ENCODE measurements at places on chromosomes 13 and 19.
A peak's percentile ranks its signal among the peaks of the same experiment; 100 is the strongest.

DNA sequence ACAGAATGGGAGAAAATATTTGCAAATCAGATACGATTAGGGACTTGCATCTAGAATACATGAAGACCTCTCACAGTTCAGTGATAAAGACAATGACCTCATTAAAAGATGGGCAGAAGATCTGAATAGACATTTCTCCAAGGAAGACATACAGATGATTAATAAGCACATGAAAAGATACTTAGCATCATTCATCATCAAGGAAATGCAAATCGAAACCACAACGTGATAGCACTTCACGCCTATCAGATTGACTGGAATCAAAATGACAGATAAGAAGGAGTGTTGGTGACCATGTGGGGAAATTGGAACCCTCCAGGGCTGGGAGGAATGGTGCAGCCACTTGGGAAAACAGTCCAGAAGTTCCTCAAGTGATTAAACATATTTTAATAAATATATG, 25.8 kb downstream of the CFAP97D2 start:
- H3K27me3 ChIP-seq, result no peaks in the 10 kb centered on the region
- H3K27ac ChIP-seq, result no peak overlapping the region
- no peaks in the 10 kb centered on the region for H3K36me3 ChIP-seq
- H3K4me3 ChIP-seq, result no peak overlapping the region
- no peak for DNase-seq
- no peaks in the 10 kb centered on the region for H3K4me1 ChIP-seq

DNA sequence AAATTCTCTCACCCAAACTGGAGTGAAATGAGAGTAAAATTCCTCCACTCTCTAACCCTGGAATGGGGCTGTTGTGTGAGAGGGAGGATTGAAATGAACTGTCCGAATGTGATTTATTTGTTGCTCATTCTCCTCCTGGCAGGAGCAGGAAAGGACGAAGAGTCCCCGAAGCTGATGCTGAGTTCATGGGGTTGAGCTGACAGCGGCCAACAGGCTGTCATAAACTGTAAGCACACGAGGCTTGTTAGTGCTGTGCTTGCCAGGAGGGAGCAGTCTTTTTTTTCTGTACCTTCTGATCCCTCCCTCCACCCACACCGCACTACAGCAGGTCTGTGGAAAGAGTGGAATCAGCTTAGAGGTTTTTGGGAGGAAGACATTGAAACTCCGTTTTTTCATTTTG, 33.1 kb upstream of the ZNF331 start:
- peak overlapping the region; percentile 65 for H3K4me3 ChIP-seq
- no peaks in the 10 kb centered on the region for H3K36me3 ChIP-seq
- DNase-seq, result no peak
- H3K27ac ChIP-seq, result no peak overlapping the region
- no peaks in the 10 kb centered on the region for H3K27me3 ChIP-seq
- peaks cover 27% of the 10 kb centered on the region for H3K4me1 ChIP-seq

- H3K36me3 ChIP-seq, result no peaks in the 10 kb centered on the region
- H3K4me3 ChIP-seq, result no peak overlapping the region
- no peak overlapping the region for H3K27ac ChIP-seq
- peaks cover 5% of the 10 kb centered on the region for H3K4me1 ChIP-seq
- H3K27me3 ChIP-seq, result no peaks in the 10 kb centered on the region
Observed at GRCh38 chr13:112941349-112941748, 27.7 kb upstream of the MCF2L start.

GRCh38 chr13:41500511-41500910, 43.2 kb downstream of the RGCC start:
- no peak overlapping the region for H3K27ac ChIP-seq
- H3K4me1 ChIP-seq, result no peaks in the 10 kb centered on the region
- H3K4me3 ChIP-seq, result no peak overlapping the region
- peaks cover 9% of the 10 kb centered on the region for H3K27me3 ChIP-seq

DNA sequence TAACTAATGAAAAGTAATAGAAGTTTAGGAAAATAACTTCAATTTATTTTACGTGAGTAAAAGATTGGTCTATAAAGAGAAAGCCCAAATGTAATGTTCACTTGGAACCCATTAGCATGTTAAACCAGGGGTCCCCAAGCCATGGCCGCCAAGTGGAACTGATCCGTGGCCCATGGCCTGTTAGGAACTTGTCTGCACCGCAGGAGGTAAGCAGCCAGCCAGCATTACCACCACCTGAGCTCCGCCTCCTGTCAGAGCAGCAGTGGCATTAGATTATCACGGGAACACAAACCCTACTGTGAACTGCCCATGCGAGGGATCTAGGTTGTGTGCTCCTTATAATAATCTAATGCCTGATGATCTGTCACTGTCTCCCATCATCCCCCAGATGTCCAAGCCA, 818.7 kb upstream of the GPC6 start:
- no peaks in the 10 kb centered on the region for H3K27me3 ChIP-seq
- no peak overlapping the region for H3K27ac ChIP-seq
- no peaks in the 10 kb centered on the region for H3K36me3 ChIP-seq
- no peak for DNase-seq
- H3K4me3 ChIP-seq, result no peak overlapping the region

DNA sequence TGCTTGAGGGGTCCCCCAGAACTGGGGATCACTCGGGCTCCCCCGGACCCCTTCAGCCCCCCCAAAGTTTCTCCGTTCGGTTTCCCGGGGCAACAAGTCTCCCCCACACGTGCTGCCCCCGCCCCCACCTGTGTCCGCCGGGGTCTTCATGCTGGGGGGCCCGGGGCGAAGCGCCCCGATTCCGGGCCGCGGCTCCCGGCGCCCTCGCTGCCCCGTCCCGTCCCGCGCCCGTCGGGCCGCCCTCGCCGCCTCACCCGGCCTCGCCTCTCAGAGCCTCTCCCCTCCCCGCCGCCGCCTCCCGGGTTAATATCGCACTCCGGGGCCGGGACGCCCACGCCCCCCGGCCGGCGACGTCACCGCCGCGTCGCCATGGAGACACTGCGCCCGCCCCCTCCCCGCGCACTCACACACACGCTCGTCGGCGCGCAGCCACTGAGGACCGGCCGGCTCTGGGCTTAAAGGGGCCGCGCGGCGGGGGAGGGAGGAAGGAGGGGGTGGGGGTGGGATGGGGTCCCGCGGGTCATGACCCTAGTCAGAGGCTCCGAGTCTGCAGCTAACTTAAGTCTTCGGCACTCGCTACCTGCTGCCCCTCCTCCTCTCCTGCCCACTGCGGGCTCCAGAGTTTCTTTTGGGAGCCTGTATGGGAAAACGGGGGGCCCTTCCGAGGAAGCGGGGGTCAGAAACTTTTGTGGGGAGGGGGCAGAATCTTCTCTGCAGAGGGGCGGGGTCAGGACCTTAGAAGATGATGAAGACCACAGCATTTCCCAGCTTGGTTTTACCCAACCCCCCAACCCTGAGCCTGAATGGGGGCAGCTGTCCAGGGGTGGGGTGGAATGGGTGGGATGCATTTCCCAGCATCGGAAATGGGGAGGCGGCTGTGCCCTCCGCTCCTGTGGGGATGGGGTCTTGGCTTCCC, at the start of gene ERF:
Gene ERF, minus strand, starts transcription at position 279 of the 916 bp plus-strand sequence. Its CDS starts 129 bp downstream, at position 150.
- peak within 1 kb of the TSS; percentile 76 for H3K4me3 ChIP-seq
- peak; percentile 89 for DNase-seq
- peak within 1 kb of the TSS; percentile 77 for H3K27ac ChIP-seq
- no peaks in the 10 kb centered on the region for H3K27me3 ChIP-seq
- H3K4me1 ChIP-seq, result peaks cover 19% of the 10 kb centered on the region

GRCh38 chr19:4816950-4817278, 14.6 kb downstream of the TICAM1 start:
- H3K27ac ChIP-seq, result no peak overlapping the region
- no peaks in the 10 kb centered on the region for H3K27me3 ChIP-seq
- DNase-seq, result no peak
- peaks cover 9% of the 10 kb centered on the region for H3K36me3 ChIP-seq
- peaks cover 1% of the 10 kb centered on the region for H3K4me1 ChIP-seq
- H3K4me3 ChIP-seq, result no peak overlapping the region

- H3K27ac ChIP-seq, result no peak overlapping the region
- no peak overlapping the region for H3K4me3 ChIP-seq
- DNase-seq, result no peak
- H3K27me3 ChIP-seq, result peaks cover 18% of the 10 kb centered on the region
Observed at GRCh38 chr13:31775148-31775547, 35.8 kb downstream of the RXFP2 start.

- no peaks in the 10 kb centered on the region for H3K36me3 ChIP-seq
- no peak overlapping the region for H3K4me3 ChIP-seq
- no peaks in the 10 kb centered on the region for H3K4me1 ChIP-seq
- DNase-seq, result no peak
- H3K27ac ChIP-seq, result no peak overlapping the region
Observed at GRCh38 chr13:43579321-43579720, 207.5 kb downstream of the ENOX1 start.

DNA sequence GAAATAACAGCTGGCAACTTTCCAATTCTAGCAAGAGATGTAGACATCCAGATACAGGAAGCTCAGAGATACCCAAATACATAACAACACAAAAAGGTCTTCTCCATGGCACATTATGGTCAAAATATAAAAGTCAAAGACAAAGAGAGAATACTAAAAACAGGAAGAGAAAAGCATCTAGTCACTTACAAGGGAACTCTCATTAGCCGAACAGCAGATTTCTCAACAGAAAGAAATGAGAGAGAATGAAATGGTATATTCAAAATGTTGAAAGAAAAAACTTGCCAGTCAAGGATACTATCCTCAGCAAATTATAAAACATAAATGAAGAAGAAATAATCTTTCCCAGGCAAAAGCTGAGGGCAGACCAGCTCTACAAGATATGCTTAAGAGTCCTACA, 12.4 kb downstream of the ZNF780A start:
- no peak overlapping the region for H3K4me3 ChIP-seq
- H3K36me3 ChIP-seq, result peaks cover 91% of the 10 kb centered on the region
- no peak overlapping the region for H3K27ac ChIP-seq
- DNase-seq, result no peak
- no peaks in the 10 kb centered on the region for H3K27me3 ChIP-seq
- H3K4me1 ChIP-seq, result no peaks in the 10 kb centered on the region

GRCh38 chr13:79778741-79779460, 297.9 kb downstream of the NDFIP2 start:
- no peak for DNase-seq
- H3K27ac ChIP-seq, result no peak overlapping the region
- peaks cover 58% of the 10 kb centered on the region for H3K4me1 ChIP-seq
- peaks cover 2% of the 10 kb centered on the region for H3K36me3 ChIP-seq
- H3K27me3 ChIP-seq, result no peaks in the 10 kb centered on the region
- peak overlapping the region; percentile 4 for H3K4me3 ChIP-seq

DNA sequence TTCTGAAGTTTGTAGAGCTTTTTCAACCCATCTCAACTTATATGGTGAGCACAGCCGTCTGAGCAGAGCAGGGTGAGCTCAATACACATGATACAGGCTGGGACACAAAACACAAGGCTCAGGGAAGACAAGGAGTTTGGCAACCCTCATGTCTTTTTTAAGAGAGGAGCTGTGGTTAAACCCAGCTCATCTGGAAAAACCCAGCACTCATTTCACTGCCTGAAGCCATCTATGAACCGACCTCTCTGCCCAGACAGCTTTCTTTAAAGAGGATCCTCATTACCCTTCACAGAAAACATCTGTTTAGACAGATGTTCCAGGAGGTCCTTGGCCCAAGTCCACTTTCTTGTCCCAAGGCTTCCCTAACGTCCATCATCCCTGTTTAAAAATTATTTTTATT, 170.0 kb upstream of the TSHZ3 start:
- no peaks in the 10 kb centered on the region for H3K36me3 ChIP-seq
- no peak overlapping the region for H3K27ac ChIP-seq
- peaks cover 26% of the 10 kb centered on the region for H3K27me3 ChIP-seq
- no peak for DNase-seq
- H3K4me1 ChIP-seq, result no peaks in the 10 kb centered on the region

DNA sequence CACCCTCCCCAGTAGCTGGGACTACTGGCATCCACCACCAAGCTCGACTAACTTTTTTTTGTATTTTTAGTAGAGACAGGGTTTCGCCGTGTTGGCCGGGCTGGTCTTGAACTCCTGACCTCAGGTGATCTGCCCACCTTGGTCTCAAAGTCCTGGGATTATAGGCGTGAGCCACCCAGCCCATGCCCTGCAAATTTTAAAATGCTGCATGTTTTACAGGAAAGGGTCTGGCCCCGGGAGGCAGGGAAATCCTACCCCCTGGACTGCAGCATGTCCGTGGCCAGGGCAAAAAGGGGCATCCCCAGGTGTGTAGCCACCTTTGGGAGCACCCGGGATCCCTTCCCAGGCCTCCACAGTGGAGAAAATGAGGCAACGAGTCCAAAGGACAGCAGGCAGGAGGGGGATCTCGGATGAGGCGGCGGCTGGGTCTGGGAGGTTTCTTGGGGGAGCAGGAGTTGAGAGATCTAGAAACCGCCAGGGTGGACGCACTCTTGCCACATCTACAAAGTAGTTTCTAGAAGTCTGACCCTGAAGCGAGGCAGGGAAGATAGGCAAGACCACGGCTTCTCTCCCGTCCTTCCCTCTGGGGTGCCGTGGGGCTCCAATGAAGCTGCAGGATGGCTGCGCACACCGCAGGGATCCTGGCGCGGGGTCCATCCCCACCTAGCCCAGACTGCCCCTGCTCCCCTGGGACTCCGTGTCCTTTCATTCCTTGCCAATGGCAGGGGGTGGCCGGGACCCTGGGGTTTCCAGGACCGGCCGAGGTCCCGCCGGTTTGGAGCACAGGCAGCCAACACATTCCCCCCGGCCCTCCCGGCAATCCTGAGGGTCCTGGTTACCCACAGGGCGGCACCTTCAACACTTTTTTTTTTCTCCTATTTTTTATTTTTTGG, 21.3 kb upstream of the ZBTB7A start:
- no peaks in the 10 kb centered on the region for H3K27me3 ChIP-seq
- peak overlapping the region; percentile 81 for H3K27ac ChIP-seq
- H3K4me3 ChIP-seq, result no peak overlapping the region
- peaks cover 1% of the 10 kb centered on the region for H3K36me3 ChIP-seq
- no peak for DNase-seq

- H3K4me1 ChIP-seq, result no peaks in the 10 kb centered on the region
- no peaks in the 10 kb centered on the region for H3K36me3 ChIP-seq
- no peaks in the 10 kb centered on the region for H3K27me3 ChIP-seq
Observed at GRCh38 chr13:102369302-102369701, 32.5 kb downstream of the FGF14 start.

- H3K4me3 ChIP-seq, result no peak overlapping the region
- H3K36me3 ChIP-seq, result no peaks in the 10 kb centered on the region
- no peak overlapping the region for H3K27ac ChIP-seq
Observed at GRCh38 chr13:42000846-42001245, 39.9 kb upstream of the VWA8 start.

DNA sequence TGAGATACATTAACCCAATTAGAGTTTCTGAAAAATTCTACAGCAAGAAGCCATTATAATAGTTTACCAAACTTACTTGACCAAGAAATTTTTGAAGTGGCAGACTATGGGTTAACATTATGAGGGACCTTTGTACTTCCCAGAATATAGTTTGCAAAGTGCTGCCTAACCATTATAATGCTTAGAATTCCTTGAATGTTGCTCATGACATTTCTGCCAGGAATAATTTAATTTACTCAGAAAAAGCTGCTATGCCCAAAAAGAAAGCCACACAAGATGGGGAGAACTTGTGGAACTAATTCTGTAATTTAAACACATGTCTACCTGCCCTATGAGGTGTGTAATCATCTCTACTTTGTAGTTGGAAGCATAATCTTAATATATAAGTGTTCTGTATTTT, 58.1 kb upstream of the MYCBP2 start:
- H3K27me3 ChIP-seq, result peaks cover 4% of the 10 kb centered on the region
- no peak overlapping the region for H3K27ac ChIP-seq
- no peaks in the 10 kb centered on the region for H3K36me3 ChIP-seq
- H3K4me1 ChIP-seq, result no peaks in the 10 kb centered on the region
